ENCODE measurements at places on chromosomes 13 and 19.

DNA sequence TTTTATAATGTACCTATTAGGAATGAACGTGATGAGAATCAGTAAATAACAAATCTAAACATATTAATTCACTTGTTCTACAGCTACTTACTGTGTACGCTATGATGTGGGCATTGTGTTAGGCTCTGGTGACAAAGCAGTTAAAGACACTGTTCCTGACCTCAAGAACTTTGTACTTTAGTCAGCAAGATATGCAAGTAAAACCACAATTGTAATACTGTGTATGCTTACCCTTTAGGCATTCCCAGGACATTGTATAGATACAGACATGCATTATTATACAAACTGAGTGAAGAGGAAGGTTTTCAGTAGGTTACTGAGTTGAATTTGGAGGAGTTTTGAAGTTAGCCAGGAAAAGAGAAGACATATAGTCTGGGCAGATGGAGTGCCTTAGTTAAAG lies 435.8 kb downstream of the HS6ST3 start:
- no peak for DNase-seq

DNA sequence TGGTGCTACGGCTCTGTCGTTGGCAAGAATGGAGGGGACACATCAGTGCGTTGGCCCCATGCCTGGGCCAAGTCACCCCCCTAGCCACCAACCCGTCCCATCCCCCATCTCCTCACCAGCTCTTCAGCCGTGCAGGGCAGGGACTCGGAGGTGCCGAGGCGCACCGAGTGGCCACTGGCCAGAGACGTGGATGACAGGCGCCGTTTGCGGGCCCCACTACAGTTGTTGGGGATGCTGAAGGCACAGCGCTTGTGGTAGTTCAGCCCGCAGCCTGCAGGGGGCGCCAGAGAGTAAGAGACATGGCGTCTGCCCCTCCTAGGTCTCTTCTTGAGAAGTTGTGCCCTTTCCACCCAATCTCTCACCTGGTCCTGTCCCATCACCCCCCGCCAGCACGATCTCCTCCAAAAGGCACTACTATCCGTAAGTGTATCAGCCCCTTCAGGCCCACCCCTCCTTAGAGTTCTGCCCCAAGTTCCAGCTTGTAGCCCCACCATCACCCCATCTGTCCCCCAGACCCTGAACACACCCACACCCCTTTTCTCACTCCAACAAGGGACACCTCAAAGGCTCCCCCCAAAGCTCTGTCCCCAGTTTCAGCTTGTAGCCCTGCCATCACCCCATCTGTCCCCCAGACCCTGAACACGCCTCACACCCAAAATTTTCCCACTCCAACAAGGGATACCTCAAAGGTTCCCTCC lies 12.4 kb downstream of the PRKD2 start:
- peak; percentile 43 for DNase-seq

GRCh38 chr19:33303791-33304345 lies 1.5 kb upstream of the CEBPA start:
- DNase-seq, result no peak

DNA sequence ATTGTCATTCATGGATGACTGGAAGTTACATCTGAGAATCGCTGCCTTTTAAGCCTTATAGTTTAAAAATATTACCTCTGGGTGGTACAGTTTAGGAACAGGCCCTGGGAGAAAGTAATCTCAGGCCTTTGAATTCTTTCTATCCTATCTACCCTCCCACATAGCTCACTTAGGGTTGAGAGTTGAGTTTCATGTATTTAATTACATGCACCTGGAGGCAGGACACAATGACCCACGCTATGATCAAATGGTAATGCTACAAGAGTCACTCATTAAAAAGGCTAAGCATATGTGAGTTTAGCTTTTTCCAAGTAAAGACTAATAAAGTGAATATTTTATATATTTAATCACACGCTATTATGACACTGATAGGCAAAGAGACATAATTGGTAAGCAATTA lies 25.3 kb upstream of the MED4 start:
- no peak for DNase-seq

GRCh38 chr13:59970847-59971246 lies 192.9 kb downstream of the DIAPH3 start:
- DNase-seq, result no peak

- no peak for DNase-seq
Observed at GRCh38 chr19:33254245-33254824, 28.7 kb upstream of the SLC7A10 start.

Measured in T-helper 22 cell (primary cell).